ENCODE measurements at places on chromosomes 3 and 15.

GRCh38 chr3:178457511-178457910 is 78.7 kb upstream of the KCNMB2 start:
- no peak for DNase-seq

- DNase-seq = no peak
These were observed 95.9 kb downstream of the FLNB start for GRCh38 chr3:58104151-58104550.

- DNase-seq = no peak
These were observed 33.0 kb downstream of the IL20RB start for GRCh38 chr3:136990826-136991225.

DNA sequence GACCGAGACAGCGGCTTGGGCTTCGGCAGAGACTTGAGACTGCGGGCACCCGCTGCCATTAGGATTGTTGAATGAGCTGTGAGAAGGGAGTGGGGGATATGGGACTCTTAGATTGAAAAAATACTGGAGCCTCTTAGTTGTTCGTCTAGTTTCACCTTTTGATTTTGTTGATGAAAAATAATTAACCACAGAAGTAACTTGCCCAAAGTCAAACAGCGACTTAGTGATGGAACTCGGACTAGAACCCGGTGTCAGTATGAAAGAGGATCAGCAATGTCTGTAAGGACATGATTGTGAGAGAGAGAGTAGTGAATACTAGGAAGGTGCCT is 510 bp upstream of the GOLGB1 start:
- no peak for DNase-seq

DNA sequence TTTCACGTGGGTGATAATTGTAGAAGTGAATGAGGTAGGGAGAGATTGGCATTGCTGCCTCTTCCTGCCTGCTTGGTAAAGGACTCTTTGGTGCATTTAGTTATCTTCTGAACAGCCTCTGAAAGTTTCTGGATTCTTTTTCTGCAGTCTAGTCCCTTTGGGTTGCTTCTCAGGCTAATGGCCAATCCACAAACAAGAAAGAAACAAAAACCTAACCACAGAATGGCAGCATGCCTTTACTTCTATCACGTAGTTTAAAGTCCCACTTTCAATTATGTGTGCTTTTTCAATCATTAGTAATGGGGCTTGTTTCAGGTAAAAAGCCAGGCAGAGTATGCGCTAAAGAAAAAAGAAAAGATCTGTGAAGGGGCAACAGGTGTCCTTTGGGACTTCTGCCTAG is 7.4 kb downstream of the FGF12 start:
- no peak for DNase-seq

GRCh38 chr3:179149951-179150350 is 1.8 kb downstream of the PIK3CA start:
- no peak for DNase-seq

DNA sequence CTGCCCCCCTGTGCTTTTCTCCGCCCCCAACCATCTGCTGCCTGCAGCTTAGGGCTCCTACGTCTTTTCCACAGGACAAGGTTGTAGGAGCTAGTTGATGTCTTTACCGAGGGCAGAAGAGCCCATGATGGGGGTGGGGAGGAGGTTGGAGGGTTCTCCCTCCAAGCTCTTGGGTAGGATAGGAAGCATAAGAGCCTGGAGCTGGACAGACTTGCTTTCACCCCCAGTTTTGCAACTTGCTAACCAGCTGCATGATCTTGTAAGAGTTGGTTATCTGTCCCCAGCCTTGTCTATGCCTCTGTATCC is 856 bp downstream of the ABCF3 start:
- DNase-seq = no peak

DNA sequence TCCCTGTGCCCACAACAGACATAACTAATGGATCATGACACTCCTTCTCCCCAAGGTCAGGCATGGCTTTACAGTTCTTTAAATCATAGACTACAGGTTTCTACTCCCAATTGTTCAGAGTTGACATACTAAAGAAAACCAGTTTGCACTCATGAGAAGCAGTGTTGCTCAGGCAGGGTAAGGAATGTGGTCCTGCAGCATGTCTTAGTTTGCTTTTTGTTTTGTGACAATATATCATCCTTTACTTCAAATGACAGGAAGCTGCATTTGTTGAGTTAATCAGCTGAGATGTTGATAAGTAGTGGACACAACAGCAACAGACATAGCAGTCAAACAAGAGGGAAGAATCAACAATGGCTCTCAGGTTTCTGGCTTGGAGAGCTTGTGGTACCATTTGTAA is 267.5 kb downstream of the SLCO3A1 start:
- DNase-seq = no peak

GRCh38 chr3:47123857-47124256 is 40.1 kb downstream of the SETD2 start:
- DNase-seq = no peak

DNA sequence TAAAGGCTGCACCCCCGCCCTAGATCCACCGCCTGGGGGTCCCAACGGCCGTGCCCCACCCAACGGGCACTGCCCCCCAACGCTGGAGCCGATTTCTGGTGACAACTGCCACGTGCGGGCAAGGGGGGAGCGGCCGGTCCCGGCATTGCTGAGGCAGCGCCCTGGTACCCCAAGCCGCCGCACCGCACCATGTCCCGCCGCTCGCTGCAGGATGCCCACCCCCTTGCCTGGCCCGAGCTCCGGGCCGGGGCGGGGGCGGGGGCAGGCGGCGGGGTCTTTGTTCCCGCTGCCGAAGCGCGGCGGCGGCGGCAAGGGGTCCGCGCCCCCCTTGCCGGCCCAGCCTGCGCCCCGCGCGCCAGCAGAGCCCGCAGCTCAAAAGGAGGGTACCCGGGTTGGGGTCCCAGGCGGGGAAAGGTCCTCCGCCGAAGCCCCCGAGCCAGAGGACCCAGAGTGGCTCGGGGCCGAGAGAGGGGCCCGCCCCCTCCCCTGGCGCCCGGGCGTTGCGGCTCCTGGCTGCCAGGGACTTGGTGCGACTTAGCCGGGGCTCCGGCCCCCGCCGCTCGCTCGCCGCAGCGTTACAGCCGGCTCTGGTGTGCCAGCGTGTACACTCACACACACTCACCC is 678 bp downstream of the SEMA7A start:
- DNase-seq = no peak

DNA sequence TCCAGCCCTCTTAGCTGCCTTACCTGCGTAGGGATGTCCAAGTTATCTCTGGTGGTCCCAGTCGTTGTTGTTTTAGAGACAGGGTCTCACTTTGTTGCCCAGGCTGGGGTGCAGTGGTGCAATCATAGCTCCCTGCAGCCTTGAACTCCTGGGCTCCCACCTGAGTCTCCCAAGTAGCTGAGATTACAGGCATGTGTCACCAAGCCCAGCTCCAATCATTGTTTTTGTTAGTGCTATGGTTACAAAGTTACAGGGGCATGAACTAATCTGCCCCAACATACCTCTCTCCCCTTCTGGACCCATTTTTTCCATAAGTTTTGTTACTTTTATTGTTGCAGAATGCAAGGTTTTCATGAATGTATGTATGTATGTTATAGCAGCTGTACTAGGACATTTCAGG is 54.7 kb downstream of the CTDSPL2 start:
- no peak for DNase-seq

DNA sequence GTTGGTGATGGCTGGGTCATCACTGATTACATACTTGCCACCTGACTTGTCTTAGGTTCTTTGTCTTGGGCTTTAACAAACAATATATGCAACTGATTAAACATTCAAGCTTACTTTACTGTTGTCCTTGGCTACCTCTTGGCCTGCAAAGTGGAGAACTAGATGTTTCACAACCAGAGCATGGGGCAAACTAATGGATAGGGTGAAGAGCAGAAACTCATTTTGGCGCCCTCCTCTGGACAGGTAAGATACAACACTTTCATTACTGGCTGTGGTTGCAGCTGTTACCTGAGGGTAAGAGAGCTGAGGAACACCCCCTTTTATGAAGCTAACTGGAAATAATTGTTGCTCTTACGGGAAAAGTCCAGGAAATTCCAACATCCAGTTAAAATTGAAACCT is 262.1 kb downstream of the NAALADL2 start:
- DNase-seq = no peak

DNA sequence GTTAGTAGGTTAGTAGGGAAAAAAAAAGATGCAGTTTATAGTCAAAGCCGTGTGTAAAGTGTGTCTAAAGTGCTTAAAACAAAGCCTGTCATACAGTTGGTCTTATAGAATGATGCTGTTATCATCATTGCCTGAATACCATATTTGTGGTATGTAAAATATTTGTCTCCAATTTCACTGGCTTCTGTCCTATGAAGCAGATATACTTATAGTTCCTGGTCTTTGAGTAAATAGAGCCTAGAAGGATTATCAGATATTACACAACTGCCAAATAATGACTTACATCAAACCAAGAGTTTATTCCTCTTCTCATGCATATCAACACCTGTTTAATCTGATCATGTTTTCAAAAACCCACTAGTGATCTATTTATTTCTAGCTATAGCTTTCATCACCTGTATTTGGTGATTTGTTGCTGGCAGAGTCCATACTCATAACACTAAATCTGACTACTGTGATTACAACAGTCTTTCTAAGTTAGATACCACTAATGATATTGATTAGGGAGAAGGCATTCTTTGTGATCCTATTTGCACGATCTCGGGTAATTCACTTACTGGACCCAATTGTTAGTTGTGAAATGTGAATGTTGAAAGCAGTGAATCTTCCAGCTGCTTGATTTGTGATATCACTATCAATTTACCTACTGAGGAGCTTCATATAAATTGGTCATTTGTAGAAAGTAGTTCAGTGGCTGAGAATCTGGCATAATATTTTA is 413.7 kb downstream of the LPP start:
- no peak for DNase-seq

GRCh38 chr3:187281191-187281714 is 10.3 kb downstream of the MASP1 start:
- DNase-seq = no peak

DNA sequence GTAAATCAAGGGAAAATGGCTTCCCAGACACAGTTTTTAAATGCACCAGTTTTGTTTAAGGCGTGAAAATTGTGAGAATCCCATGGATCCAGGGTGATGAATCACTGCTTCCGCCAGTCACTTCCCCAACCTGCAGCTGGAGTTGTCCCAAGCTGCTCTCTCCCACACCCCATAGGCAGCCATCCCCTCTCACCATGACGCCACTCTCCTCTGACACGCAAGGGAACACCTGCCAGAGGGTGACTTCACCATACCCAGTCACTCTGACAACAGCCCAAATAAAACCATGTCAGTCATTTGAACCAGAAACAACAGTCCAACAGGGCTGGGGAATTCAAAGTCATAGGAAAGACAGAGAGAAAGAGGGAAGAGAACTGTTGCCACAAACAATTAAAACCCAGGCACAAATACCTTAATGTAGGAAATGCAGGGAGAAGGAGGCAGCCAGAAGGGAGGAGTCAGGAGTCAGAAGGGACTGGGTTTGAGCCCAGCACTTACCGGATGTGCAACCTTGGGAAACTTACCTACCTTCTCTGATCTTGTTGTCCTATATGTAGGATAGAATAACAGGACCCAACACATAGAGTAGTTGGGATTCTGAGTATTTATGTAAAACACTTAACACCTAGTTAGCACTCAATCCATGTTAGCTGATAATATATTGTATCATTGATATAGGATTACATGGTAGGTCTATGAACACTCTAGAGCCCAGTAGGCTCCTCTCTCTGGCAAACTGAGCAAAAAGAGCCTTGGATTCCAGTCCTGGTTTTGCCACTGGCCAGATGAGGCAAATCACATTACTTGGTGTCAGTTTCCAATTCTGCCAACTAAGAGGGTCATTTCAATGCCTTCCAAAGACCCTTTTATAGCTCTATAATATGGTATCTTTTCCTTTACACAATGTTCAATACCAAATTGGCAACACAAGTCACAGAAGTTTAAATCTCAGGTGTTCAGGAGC is 326.3 kb upstream of the ICE2 start:
- DNase-seq = no peak

DNA sequence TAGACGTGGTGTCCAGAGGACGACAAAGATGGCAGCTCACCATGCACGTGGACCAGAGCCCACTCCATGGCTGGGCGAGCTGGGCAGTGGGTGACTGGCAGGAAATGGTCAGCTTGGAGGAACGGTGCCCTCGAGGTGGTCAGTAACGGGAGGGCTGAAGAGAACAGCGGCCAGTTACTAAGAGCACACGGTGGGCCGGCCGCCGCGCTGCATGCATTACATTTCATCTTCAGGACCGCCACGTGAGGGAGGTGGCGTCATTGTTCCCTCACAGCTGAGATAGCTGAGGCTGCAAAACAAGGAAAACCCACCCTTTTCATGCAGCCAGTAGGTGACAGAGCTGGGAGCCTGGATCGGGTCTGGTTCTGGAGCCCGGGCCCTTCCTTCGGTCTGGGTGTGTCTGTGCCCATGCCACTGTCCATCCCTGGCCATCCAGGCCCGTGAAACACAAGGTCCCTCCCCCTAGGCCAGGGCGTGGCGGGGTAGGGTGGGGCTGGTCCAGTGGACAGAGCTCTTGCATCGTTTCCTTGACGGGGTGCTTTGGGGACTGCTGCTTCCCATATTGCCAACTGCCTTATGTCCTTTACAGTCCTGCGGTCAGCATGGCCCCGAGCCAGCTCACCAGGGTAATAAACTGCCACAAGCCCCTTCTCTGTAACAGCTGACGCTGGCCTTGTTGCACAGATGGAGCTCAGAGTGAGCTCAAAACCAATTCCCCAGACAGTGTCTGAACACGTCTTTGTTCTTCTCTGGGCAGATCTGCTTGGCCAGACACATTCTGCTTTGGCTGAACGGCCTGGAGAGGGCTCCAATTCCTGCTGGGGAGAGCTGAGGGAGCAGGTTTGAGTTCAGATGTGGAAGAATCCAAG is 51.8 kb downstream of the RGMA start:
- DNase-seq = no peak

DNA sequence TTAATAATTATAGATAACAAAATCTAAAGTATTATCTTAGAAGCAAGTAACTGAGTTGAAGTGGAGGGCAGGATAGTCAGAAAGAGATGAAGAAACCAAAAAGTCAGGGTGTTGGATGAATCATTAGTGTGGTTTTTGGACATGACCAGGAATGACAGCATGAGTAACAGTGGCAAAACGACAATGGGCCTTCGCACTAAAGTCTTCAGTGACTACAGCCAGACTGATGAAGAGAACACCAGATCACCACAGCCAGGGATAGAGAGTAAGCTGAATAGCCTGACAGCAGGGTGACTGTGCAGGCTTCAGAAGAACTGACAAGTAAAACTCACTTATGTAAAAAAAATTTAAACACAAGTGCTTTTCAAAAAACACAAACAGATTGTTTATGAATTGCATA is 96.0 kb upstream of the MELTF start:
- no peak for DNase-seq

- no peak for DNase-seq
These were observed 14.6 kb downstream of the SMAD6 start for GRCh38 chr15:66716656-66717020.

DNA sequence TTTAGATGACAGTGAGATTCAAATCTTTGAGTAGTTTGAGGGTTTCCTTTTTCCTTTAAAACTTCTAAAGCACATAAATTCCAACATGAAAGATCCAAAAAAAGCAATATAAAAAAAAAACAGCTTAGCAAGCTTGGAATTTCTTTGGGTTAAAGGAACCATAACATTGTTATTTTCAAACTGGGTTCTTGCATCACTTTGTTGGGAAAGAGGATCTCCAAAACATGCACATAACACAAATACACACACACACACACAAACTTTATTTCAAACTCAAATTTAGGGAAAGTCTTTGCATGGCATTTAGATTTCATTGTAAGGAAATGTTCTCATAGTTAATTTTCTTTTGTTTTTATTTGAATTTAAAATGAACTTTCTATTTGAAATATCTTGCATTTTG is 79.2 kb upstream of the COL8A1 start:
- DNase-seq = no peak

- DNase-seq = no peak
These were observed 7.2 kb downstream of the APBA2 start for GRCh38 chr15:28892789-28893610.

GRCh38 chr3:175526609-175527280 is 667.6 kb downstream of the NAALADL2 start:
- DNase-seq = no peak
